Stimulated activated CD4-positive, alpha-beta T cell treated with anti-CD3 and anti-CD28 coated beads, TNF-alpha, amount 100 ng/mL, for 24 hours (primary cell): ENCODE measurements at places on chromosomes 12 and 14.

- no peak for DNase-seq
Measured at GRCh38 chr12:132525011-132525832, 35.3 kb downstream of the FBRSL1 start.

GRCh38 chr12:29152981-29153630, 4.0 kb downstream of the FAR2 start:
- no peak for DNase-seq

- DNase-seq = no peak
Measured at GRCh38 chr14:59772233-59772632, 98.3 kb downstream of the RTN1 start.

DNA sequence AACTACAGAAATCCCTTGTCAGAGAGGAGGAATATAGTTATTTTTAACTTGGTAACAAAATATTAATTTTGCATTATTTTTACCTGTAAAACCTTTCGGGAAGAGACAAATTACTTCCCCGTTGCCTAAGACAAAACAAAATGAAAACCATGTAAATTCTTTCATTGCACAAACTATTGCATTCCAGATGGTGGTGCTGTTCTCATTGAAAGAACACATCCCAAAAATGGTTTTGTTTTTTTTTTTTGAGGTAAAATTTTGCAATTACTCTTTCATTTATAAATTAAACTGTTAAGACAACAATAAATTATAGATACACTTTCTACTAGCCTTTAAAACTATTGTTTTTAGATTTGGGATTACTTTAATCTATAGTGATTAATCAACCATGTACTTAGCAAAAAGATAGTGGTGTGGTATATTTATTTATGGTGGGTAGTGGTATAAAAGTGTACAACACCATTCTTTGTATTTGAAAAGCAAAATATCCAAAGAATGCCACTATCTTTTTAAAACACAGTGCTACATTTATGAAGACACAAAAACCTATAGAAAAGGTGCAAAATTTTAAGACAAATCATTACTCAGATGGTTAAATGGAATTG, 115.5 kb downstream of the SLC38A1 start:
- no peak for DNase-seq

DNA sequence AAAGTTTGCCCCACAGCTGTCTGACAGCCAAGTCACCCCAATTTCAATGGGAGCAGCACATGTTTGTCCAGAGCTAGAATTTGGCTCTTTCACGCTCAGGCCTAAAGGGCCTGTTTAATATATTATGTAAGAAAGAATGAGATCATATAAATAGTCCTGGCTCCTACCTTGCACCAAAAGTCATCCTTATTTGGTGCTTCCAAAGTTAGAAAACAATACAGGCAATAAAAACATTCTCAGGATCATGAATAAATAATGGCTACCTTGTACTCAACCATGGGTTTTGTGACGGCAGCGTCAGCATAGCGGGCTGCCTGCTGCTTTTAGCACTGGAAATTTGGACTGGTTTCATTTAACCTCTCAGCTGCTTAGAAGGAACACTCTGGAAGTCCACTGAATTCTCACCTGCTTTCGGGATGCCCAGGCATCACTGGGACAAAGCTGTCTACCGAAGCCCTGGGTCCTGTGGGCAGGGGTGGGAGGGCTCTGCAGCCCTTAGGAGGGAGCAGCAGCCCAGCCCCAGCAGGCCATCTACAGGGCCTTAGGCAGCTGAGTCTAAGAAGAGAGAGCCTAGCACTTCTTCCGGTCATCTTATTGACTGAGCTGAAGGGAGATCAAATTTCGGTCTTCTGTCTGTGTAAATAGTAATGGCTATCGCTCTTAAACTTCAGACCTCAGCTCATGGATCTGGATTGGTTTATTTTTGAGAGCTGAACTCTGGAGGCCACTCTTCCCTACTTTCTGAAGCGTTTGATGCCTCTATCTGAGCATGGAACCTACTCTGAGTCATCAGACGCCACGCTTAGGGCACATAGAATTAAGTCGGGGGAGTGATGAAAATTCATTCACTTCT, 106.5 kb downstream of the SAMD4A start:
- no peak for DNase-seq

DNA sequence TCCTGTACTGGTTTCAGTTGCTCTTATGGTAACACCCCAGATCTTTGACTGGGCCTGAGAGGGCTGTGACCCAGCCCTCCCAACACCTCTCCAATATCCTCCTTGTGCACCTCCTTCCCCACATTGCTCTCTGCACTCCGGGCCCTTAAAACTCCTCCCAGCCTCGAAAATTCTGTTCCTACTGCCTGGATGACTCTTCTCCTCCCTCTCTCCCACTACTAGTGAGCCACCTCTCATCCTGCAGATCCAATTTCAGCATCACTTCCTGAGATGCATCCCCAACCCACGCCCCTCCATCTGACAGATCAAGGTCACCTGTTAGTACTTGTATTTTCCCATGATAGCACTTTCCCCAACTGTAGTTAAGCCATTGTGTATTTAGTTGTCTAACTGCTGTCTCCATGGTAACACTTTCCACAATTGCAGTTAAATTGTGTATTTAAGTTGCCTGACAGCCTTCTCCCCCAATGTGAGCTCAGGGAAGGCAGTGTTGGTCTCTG, 11.5 kb upstream of the NT5DC3 start:
- DNase-seq = no peak

- DNase-seq = peak; percentile 46
Measured at GRCh38 chr14:50830044-50830931, 674 bp downstream of the NIN start.

- no peak for DNase-seq
Measured at GRCh38 chr12:33628087-33628486, 188.5 kb upstream of the SYT10 start.

DNA sequence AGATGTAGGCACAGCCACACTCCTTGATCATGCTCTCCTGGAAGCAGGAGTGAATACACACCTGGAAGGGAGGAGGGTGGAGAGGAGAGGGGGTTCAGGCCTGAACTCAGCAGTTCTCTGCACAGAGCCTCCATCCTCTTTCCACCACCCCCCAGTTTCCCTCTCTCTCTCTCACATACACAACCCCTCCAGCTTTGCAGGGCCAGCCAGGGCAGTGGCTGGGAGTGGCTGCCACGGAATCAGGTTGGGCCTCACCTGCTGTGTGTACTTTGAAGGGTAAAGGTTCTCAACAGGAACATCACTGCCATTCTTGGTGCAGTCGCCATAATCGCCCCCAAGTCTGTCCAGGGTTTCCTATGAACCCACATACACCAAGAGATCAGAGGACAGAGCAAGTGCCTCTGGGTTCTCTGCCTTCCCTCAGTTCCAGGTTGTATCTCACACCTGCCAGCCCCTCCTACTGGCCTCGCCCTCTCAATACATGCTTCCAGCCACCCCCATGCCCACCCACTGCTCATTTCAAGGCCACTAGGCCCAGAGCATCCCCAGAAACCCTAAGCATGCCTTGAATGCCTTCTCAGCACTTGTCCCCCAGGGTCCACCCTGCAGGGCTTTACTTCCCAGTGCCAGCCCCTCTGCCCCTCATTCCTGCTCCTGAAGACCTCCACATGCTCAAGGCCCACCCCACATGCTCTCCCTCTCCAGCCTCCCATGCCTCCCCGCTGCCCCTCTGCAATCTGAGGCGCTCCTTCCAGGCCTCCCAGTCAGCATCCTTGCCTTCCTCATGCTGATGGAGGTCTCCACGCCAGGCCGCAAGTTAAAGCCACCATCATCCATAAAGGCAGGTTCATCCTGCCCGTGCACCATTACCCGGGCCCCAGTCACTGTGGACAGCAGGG, 12.9 kb upstream of the TNFRSF1A start:
- no peak for DNase-seq

- DNase-seq = no peak
Measured at GRCh38 chr14:74218462-74218861, 20.8 kb upstream of the VSX2 start.

DNA sequence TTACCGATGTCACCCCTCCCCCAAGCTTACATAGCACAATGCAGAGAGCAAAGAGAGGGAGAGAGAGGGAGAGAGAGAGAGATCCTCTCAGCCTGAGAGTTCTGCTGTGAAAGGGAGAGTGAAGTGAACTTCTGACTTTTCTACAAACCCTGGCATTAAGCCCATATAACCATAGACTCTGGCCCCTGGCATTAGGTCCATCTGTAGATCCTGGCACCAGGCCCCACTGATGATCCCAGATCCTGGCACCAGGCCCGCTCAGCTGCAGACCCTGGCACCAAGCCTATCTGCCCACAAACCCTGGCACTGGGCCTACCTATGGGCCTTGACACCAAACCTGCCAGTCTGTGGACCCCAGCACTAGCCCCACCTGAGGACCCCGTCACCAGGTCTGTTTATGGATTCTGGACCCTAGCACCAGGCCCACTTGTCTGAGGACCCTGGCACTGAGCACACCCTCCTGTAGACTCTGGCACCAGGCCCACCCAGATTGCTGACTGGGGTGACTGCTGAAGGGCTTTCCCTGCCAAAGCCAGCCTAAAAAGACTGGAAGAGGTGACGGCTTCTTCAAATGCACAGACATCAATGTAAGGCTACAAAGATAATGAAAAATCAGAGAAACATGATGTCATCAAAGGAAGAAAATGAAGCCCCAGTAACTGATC, 14.5 kb upstream of the KRT83 start:
- DNase-seq = no peak

DNA sequence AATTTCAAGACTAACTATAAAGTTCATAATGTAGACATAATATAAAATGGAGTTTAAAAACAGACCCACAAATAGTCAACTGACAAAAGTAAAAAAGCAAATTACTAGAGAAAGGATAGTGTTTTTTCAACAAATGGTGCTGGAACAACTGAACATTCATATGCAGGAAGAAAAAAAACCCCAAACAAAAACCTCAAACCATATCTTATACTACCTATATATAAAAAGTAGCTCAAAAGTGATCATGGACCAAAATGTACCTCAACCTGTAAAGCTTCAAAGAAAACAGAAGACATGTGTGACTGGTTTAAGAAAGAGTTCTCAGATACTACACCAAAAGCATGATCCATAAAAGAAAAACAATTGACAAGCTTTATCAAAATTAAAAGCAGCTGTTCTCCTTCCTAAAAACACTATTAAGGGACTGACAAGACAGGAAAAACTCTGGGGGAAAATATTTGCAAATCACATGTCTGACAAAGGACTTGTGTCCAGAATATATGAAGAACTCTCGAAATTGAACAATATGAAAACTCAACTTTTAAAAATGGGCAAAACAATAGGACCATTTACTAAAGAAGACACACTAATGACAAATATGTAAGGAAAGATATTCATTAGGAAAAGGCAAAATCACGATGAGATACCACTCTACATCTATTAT, 22.7 kb upstream of the ARID4A start:
- no peak for DNase-seq

- no peak for DNase-seq
Measured at GRCh38 chr14:87067591-87067990, 925.4 kb downstream of the GALC start.

GRCh38 chr12:2756756-2757155, 38.0 kb upstream of the FKBP4 start:
- DNase-seq = no peak

DNA sequence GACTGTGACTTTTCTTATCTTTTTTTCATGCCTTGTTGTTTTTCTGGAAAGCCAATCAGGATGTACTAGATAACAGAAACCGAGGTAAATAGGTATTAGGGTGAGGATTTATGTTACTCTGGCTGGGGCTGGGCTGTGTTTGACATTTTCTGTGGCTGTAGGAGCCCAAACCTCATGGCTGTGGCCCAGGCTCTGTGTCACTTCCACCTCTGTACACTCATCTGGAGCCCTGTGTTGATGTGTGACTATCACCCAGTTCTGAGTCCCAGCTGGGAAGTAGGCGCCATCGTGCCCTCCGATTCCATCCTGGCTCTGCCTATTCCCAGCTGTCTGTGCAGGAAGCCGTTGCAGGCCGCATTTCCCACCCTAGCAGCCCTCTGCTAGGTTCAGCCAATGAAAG, 1.6 kb upstream of the HHIPL1 start:
- DNase-seq = no peak

DNA sequence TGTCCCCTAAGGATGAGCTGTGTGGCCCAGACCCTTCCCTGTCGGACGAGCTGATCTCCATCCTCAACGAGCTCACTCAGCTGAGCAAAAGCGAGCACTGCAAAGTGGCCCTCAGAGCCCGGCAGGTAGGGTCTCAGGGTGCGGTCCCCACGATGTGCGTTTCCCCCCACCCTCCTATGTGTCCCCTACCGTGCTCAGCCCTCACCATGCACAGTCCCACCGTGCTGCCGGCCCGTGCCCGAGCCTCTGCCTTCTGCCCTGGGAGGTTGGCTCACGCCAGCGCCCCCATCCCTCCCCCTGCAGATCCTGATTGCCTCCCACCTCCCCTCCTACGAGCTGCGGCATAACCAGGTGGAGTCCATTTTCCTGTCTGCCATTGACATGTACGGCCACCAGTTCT, 86.6 kb downstream of the FOXN4 start:
- DNase-seq = no peak

- DNase-seq = no peak
Measured at GRCh38 chr14:104244221-104245011, 106.0 kb downstream of the KIF26A start.

DNA sequence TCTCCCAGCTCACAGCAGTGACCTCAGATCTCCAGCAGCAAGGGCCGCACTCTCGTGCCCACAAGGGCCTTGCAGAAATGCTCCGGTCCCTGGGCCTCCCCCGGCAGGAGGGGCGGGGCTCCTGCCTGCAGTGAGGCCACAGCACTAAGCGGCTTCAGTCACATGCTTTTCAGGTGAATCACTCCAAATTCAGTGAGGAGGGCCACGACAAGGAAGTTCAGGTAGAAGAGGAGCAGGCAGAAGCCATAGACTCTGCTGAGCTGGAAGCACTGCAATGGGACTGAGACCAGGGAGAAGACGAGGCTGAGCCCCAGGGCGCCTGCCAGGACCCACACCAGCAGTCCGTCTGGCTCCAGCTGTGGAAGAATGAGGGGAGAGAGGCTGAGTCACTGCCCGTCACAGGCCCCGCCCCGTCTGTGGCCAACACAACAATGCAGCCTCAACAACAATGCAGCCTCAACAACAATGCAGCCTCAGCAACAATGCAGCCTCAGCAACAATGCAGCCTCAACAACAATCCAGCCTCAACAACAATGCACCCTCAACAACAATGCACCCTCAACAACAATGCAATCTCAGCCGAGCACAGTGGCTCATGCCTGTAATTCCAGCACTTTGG, 35.2 kb downstream of the SLC8B1 start:
- DNase-seq = no peak

DNA sequence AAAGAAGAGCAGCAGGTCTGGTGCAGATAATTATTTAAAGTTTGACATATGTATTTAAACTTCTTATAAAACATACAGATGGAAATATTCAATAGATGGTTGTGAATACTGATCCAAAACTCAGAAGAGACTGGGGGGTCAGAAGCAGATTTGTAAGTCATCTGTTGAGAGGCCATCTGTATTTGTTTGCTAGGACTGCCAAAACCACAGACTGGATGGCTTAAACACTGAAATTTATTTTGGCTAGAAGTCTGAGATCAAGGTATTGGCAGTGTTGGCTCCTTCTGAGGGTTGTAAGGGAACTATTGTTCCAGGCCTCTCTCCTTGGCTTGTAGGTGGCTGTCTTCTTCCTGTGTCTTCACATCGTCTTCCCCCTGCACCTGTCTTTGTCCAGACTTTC, 153.9 kb downstream of the LRRK2 start:
- no peak for DNase-seq
